T-helper 1 cell (primary cell): ENCODE measurements at places on chromosomes 5 and 9.

- DNase-seq, result no peak
Measured at GRCh38 chr5:138770291-138770690, 17.1 kb downstream of the CTNNA1 start.

- DNase-seq, result no peak
Measured at GRCh38 chr9:83034587-83034986, 28.4 kb downstream of the RASEF start.

- no peak for DNase-seq
Measured at GRCh38 chr5:117379521-117379920, 804.9 kb upstream of the SEMA6A start.

- DNase-seq, result no peak
Measured at GRCh38 chr9:123828449-123828848, 101.5 kb downstream of the DENND1A start.

- DNase-seq, result no peak
Measured at GRCh38 chr5:155665361-155665760, 651.8 kb downstream of the KIF4B start.
